Suprapubic skin (tissue), 4 donors: ENCODE measurements at places on chromosomes 2 and 18.

GRCh38 chr2:113376253-113376912 is 61.1 kb upstream of the ZNG1B start:
- no peak overlapping the region for H3K27ac ChIP-seq
- no peak overlapping the region for H3K4me3 ChIP-seq
- no peaks in the 10 kb centered on the region for H3K36me3 ChIP-seq
- no peak for DNase-seq
- no peaks in the 10 kb centered on the region for H3K27me3 ChIP-seq

- no peaks in the 10 kb centered on the region for H3K27me3 ChIP-seq
- no peak overlapping the region for H3K4me3 ChIP-seq
- no peak for DNase-seq
- H3K27ac ChIP-seq: peak overlapping the region; percentile 46
Observed at GRCh38 chr2:8662239-8662879, 19.5 kb upstream of the ID2 start.

DNA sequence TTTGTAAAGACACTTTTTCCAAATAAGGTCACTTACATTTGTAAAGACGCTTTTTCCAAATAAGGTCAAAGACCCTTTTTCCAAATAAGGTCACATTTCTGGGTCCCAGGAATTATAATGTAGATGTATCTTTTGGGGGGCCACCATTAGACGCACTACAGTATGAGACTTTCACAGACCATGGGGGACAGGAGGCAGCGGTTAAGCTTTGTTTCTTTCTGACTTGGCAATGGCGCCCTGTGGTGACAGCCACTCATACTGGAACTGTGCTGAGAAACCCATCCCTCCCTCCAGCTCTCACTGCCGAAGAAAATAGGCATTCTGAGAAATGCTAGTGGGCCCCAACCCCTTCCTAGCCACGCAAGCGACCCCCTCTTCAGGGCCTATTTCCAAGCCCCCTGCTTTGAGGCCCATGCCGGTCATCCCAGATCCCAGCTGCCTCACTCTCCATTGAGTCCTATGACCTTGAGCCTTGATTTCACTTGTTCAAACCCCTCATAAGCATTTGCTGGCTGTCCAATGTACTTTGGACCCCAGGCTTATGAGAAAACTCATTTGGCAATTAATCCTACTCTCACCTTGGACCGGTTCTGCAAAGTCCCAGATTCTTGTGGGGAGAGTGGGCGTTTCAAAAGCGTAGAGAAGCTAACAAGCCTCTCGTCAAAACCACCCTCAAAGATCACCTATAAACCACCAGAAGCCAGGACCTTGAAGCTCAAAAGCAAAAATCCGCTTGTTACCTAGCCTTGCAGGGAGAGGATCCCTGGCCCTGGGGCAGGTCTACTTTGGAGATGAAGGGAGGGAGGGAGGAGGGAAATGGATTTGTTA is 11.3 kb upstream of the SPATA3 start:
- DNase-seq: no peak
- no peaks in the 10 kb centered on the region for H3K36me3 ChIP-seq
- no peak overlapping the region for H3K27ac ChIP-seq
- no peak overlapping the region for H3K4me3 ChIP-seq
- H3K27me3 ChIP-seq: no peaks in the 10 kb centered on the region

DNA sequence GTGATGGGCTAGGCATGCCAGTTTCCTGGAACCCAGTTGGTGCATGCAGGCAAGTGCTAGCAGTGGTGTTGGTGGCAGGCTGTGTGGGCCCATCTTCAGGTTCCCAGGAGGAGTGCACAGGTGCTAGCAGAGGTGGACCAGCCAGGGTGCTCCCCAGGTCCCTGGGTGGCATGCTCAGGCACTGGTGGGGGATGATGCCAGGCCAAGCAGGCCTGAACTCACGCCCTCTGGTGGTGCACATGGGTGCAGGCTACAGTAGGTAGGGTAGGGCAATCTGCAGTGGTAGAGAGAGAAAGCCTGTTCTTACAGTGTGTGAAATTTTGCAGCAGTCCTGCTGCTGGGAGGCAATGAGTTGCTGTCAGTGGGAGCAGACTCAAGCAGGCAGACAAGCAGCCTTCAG is 1651.8 kb downstream of the DPP10 start:
- no peaks in the 10 kb centered on the region for H3K4me1 ChIP-seq
- no peaks in the 10 kb centered on the region for H3K27me3 ChIP-seq
- no peak overlapping the region for H3K27ac ChIP-seq
- H3K36me3 ChIP-seq: no peaks in the 10 kb centered on the region
- H3K4me3 ChIP-seq: no peak overlapping the region

- no peak overlapping the region for H3K4me3 ChIP-seq
- no peak for DNase-seq
- H3K27me3 ChIP-seq: peaks cover 4% of the 10 kb centered on the region
- no peaks in the 10 kb centered on the region for H3K4me1 ChIP-seq
- H3K36me3 ChIP-seq: no peaks in the 10 kb centered on the region
Observed at GRCh38 chr2:56177420-56178220, 6.2 kb upstream of the CCDC85A start.
